Stimulated activated CD8-positive, alpha-beta memory T cell treated with anti-CD3 and anti-CD28 coated beads, Interleukin-7, amount 100 ng/mL, for 4 hours (primary cell): ENCODE measurements at places on chromosomes 2 and 18.

DNA sequence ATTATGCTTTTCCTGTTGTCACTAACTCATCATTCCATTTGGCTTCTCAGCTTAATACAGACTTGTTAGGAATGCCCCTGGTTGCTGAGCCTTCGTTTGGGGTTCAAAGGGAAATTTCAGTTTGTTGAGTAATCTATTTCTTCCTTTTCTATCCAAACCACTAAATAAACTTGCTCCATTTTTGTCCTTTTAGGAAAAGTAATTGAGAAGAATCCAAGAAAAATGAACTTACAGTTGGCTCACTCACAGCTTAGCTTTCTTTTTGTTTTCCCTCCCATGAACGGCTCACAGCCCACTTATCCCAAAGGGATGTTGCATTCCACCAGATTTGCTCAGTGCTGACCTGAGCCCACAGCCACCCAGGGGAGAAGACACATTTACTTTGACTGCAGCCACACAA is 73.9 kb downstream of the SOX11 start:
- DNase-seq: no peak

DNA sequence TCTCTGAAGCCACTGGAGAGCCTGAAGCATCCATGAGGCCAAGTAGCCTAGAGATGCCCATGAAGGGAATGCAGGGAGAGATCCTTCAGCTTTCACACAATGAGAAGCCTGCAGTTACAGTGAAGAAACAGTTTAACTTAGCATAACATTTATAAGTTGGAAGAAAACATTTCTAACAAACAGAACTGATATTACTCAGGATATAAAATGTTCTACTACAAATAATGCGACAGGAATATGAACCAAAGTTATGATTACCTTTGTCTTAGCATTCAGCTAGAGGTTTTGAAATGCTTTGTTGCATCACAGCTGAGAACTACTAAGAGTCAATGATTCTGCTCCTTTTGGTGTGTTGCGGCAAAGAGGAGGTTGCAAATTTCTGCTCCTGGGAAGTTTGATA is 6.9 kb upstream of the KYNU start:
- DNase-seq: no peak

- DNase-seq: peak; percentile 2
These were observed 447 bp downstream of the RETSAT start for GRCh38 chr2:85353876-85354285.

GRCh38 chr2:134137182-134137611 is 116.7 kb upstream of the MGAT5 start:
- no peak for DNase-seq

GRCh38 chr2:9271091-9271490 is 64.5 kb downstream of the ASAP2 start:
- DNase-seq: no peak

- no peak for DNase-seq
These were observed 470.4 kb downstream of the IRS1 start for GRCh38 chr2:226329180-226329579.

GRCh38 chr2:136135921-136136906 is 18.3 kb upstream of the CXCR4 start:
- DNase-seq: peak; percentile 52

DNA sequence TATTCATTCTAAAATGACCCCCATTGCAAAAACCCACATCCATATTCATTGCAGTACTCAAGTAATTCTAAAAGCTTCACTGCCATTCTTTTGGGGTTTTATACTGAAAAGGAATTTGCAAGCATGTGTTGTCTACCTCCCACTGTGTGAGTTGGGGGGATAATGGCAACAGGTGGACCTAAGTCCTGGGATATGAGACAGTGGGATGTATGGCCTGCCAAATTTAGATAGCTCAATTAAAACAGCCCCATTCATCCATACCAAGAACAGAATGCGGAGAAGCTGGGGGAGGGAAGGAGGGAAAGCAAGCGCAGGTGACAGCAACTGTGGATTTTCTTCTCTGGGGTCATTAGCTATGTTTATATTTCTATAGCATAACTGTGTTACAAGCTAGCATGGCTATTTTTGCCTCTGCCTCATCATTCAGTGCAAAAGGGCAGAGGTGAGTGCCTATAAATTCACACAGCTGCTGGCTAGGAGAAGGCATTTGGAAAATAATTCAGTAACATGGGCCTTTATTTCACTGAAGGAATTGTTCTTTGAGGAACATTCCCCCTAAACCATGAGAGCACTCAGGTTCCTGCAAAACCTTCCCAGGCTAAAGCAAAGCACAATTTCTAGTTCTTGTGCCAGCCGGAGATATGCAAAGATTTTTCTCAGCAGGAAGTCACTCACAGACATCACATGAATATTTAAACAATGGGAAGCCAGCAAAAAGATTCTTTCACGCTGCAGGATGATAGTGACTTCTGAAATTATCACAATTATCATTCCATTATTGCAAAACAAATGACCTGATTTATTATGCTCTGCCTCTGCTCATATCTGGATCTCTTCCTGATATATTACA is 393.9 kb upstream of the ACVR2A start:
- DNase-seq: no peak

DNA sequence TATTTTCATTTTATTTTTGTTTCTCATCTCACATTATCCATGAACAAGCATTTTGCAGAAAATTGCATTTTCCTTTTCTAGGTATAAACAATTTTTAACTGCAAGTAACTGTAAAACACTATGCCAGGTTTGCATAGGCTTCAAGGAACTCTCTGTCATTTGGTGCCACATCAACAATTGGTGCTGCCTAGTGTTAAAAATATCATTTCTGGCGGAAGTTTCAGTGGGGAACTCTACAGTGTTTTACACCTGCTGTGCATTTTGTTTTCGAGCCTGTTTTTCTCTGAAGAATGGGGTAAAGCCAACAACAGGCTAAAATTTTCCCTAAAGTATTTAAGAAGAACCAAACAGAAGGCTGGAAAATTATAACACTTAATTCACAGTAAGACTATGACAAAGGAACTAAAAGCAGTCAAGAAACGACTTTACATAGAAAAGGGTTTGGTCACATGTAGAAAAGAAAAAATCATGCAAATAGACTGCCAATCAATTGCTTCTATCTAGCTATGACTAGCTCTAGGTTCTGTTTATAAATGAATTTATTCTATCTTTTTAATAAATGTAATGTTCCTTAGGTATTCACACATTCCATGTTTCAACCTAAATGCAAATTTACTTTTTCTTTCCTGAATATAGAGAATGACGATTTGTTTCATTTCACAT is 21.4 kb upstream of the FRZB start:
- DNase-seq: no peak
